Activated T-helper 1 cell treated with Interleukin-2 at 50 U/mL for 16 hours (primary cell): ENCODE measurements at places on chromosomes 1 and 21.

DNA sequence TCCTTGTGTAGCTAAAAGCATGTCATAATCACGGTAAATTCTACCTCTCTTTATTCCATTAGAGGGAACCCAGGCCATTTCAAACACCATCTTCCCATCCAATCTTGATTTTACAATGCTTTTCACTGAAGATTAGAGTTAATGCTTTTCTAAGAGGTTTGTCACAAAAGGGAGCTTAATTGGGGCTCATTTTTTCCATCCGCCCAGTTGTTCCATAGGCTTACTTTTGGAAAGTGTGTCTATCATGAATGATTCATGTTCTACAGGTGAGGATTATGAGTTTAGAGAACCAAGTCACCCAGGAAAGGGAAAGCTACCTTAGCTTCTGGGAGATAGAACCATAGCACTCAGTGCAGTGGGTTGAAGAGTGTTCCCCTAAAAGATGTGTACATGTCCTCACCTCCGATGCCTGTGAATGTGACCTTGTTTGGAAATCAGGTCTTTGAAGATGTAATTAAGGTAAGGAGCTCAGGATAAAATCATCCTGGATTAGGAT, 286.9 kb upstream of the RUNX1 start:
- DNase-seq: no peak

DNA sequence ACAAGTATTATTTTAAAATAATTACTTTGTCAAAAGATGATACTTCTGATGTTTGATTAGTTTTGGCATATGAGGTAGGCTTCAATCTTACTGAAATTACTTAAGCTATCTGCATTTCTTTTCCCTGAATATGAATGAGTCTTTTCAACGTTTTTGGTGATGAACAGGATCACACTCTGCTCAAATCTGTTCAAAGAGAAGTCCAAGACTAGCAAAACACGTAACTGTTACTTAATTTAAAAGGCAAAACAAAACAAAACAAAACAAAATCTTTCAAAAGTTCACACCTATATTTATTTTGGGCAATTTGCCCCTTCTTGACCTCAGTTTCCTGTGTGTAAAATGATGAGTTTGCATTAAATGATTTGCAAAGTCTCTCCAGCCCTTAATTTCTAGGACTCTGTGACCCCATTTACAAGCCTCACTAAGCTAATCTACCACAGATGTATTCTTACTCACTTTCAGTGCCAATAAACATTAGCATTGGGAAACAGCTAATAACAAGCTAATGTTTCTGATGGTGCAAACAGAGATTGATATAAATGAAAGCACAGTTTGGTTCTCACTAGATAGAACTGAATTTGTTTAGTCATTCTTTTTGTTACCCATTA, 865.4 kb downstream of the LTN1 start:
- no peak for DNase-seq

GRCh38 chr1:73042403-73042802, 760.1 kb upstream of the NEGR1 start:
- DNase-seq: no peak

DNA sequence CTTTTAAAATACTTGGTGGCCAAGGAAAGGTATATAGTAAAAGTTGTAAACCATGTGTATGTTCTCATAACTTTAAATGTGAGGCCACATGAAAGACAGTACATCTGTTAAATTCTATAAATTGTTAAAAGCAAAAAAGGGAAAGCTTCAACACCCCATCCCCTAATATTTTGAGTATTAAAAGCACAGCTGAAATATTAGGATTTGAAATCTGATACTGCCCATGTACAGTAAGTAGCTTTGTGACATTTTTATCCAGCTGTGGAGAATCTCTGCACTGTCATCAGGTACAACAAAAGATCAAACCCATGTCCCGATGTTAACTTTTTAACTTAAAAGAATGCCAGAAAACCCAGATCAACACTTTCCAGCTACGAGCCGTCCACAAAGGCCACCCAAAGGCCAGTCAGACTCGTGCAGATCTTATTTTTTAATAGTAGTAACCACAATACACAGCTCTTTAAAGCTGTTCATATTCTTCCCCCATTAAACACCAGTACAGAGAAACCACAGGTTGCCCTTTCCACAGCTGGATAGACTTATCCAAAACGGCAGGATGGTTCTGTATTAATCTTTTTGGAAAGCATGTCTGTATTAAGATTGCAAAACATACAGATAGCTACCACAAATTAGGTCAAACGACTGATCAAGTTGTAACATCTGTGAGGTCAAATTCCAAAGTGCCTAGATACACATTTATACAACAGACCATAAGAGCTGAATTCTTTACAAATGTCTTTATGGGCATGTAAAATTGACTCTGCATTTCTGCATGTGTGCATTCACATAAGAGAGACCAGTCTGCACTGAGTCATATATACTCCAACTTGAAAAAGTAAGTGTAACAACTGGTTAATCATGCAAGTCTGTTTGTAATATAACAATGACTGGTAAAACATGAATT, 5.2 kb downstream of the IRF2BP2 start:
- no peak for DNase-seq

DNA sequence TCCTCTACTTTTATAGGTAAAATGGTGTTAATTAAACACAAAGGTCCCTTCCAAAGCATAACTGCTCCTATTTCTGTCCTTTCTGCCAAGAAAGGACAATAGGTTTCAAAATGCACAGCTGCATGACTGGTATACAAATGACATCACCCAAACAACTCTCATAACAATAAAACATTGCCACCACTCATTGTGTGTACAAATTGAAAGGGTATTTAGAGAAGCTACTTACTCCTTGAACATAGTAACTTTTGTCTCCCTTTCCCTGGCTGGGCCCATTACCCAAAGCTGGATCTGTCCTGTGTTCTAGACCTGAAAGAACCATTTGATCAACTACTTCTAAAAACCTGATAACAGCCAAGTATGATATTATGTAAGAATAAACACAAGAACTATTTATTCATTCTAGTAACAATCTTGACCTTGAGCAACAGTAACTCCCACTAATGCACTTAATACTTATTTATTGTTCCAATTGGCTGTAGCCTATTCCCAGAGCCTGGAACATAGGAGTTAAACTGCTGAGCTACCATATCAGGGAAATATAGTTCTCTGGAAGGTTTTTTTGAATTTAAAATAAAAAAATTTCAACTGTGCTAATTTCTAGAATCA, 38.2 kb downstream of the TTLL7 start:
- DNase-seq: no peak

- no peak for DNase-seq
Measured at GRCh38 chr1:181319907-181320306, 163.4 kb upstream of the CACNA1E start.

DNA sequence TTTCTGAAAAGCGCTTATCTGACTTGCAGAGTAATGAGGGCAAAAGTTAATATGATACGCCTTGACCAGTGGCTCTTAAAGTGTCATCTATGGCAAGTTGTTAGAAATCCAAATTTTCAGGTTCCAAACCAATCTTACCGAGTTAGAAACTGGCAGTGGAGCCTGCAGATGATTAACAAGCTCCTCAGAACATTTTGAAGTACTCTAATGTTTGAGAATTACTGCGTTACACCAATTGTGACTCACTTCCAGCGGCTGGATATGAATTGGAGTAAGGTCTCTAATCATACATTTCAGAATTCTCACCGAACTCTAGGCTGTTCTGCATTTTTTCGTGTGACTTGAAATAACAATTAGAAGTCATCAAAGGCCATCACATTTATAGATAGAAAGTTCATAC, 73.5 kb upstream of the TMPRSS15 start:
- DNase-seq: no peak

DNA sequence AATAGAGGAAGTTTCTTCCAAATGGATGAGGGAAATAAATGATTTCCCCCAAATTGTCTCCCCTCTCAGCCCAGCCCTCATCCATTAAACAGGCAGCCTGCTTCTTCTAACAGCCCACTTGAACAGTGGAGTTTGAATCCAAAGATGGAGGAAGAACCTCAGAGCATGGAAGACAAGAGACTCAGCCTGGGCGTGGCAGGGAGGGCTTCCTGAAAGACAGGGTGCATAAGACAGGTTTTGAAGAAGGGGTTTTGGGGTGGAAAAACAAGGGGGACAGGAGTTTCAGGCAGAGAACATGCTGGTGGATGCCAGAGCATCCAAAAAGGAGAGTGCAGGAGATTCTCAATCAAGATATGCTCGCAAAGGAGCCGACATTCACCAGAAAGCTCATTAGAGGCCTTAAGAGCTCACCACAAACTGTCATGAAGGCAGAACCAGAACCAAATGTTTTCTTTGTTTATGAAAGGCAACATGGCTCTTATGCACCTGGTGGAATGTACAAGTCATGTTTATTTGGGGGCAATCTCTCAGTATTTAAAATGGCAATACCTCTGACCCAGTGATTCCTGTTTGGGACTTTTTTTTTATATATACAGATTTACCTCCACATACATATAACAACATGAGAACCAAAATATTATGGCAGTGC, 26.5 kb upstream of the TSPEAR start:
- DNase-seq: no peak

GRCh38 chr1:26283279-26283853, 3.5 kb downstream of the SH3BGRL3 start:
- DNase-seq: no peak

GRCh38 chr1:23984417-23985186, 4.5 kb upstream of the SRSF10 start:
- DNase-seq: no peak

GRCh38 chr1:185864889-185865517, 130.8 kb downstream of the HMCN1 start:
- no peak for DNase-seq
